B cell (primary cell): ENCODE measurements at places on chromosomes 7 and 10. TPM values are rescaled to one million over a fixed set of nuclear protein-coding genes. Genes with fewer than 3 reads are reported as not detected.

GRCh38 chr10:131852823-131853609, 47.8 kb upstream of the PPP2R2D start:
- H3K27ac ChIP-seq, result no peak overlapping the region
- no peak for DNase-seq
- H3K4me3 ChIP-seq, result no peak overlapping the region
- no peaks in the 10 kb centered on the region for H3K4me1 ChIP-seq

DNA sequence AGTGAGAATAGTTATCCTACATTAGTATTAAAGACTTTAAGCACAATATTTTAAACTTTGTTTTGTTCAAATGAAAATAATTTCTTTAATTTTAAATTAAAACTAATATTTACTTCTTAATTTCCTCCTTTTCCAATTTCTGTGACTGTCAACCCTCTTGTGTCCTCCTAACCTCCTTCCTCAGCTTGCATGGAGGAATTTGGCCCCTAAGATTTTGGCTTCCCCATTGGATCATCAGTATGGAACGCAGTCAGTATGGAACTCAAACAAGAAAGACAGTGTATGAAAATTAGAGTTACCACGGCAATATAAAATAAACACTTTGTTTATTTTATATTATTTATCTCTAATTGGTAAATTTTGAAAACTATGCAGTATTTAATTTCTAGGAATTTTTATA, 91.2 kb downstream of the CYP51A1 start:
- peaks cover 5% of the 10 kb centered on the region for H3K36me3 ChIP-seq
- H3K27me3 ChIP-seq, result no peaks in the 10 kb centered on the region
- H3K4me1 ChIP-seq, result no peaks in the 10 kb centered on the region
- DNase-seq, result no peak

- H3K27ac ChIP-seq, result no peak overlapping the region
- no peak for DNase-seq
- H3K4me3 ChIP-seq, result no peak overlapping the region
- no peaks in the 10 kb centered on the region for H3K36me3 ChIP-seq
- no peaks in the 10 kb centered on the region for H3K27me3 ChIP-seq
- no peaks in the 10 kb centered on the region for H3K4me1 ChIP-seq
Measured at GRCh38 chr10:57098146-57098545, 737.1 kb upstream of the ZWINT start.

DNA sequence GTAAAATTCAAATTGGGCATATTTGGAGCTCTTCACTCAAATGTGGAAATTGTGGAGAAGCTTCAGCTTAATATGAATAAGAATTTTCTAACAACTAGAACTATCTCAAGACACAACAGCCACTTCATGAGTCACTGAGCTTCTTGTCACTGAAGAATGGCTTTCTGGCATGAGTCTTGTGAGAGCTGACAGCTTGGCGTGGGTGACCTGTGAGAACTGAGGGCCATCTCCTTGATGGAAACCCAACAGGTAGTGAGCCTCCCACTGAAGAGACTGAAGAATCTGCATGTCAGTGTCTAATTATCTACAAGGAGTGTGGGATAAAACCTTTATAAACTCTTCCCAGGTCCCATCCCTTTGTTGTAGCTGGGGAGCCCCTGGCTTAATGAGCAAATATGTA, 66.0 kb downstream of the CLEC2L start:
- H3K4me1 ChIP-seq, result no peaks in the 10 kb centered on the region
- no peak overlapping the region for H3K27ac ChIP-seq
- peaks cover 22% of the 10 kb centered on the region for H3K36me3 ChIP-seq
- no peaks in the 10 kb centered on the region for H3K27me3 ChIP-seq
- DNase-seq, result no peak
- H3K4me3 ChIP-seq, result no peak overlapping the region

DNA sequence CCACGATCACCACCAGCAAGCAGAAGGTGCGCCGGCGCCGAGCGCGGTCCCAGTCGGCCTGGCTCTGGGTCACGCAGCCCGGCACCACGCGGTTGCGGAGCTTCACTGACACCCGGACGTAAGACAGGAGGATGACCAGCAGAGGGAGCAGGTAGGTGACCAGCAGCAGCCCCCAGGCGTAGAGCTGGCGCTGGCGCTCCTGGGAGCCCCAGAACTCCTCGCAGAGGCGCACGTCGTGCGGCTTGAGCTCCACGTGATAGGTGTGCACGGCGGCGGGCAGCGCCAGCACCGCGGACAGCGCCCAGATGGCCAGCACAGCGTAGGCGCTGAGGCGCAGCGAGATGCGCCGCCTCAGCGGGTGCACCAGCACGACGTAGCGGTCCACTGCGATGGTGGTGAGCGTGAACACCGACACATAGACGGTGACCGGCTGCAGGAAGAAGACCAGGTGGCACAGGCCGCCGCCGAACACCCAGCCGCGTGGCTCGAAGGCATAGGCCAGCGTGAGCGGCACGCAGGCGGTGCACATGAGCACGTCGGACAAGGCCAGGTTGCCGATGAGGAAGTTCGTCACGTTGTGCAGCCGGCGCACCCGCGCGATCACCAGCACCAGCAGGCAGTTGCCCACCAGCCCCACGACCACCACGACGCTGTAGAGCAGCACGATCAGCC, 920 bp downstream of the PRLHR start:
- H3K4me1 ChIP-seq, result no peaks in the 10 kb centered on the region
- DNase-seq, result no peak
- H3K36me3 ChIP-seq, result no peaks in the 10 kb centered on the region
- H3K4me3 ChIP-seq, result no peak overlapping the region

DNA sequence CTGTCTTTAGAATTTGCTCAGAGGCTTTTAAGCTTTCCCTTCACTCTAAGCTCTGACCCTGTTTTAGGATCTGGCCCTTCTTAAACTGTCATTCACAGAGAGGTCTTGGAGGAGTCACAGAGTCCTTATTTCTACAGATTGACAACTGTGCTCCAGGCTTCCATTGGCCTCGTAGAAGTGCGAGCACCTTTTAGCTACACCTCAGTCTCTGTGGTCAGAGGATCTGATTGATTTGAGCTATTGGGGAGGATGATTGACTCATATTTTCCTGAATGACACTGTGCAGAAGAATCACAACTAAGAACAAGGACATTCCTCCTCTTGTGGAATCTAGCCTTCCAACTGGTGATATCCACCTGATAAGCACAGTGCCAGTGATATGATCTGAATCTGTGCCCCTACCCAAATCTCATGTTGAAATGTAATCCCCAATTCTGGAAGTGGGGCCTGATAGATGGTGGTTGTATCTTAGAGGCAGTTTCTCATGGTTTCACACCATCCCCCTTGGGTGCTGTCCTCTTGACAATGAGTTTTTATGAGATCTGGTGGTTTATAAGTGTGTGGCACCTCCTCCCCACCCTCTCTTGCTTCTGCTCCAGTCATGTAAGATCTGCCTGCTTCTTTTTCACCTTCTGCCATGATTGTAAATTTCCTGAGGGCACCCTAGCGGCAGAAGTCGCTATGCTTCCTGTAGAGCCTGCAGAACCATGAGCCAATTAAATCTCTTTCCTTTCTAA, 3.2 kb downstream of the CYP3A7 start:
- no peak for DNase-seq
- H3K4me3 ChIP-seq, result no peak overlapping the region
- H3K27ac ChIP-seq, result no peak overlapping the region
- H3K4me1 ChIP-seq, result no peaks in the 10 kb centered on the region

GRCh38 chr10:120607016-120607709, 150.1 kb downstream of the PLPP4 start:
- no peaks in the 10 kb centered on the region for H3K36me3 ChIP-seq
- H3K4me3 ChIP-seq, result no peak overlapping the region
- H3K27me3 ChIP-seq, result no peaks in the 10 kb centered on the region
- DNase-seq, result no peak

DNA sequence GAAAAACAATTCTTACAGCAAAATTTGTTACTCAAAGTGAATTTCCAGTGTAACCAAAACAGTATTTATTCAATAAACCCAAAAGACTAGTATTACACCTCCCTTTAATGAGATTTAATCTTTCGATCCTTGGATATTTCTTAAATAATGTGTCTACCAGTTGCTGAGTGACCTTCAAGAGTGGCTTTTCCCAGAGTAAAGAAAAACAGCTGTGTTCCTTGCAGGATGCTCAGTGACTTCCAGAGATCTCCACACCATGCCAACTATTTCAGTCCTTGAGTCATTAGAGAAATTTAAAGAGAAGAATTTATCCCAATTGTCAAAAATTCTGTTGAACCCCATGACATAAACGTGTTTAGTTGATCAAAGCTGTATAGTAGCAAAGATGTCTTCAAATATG, 44.0 kb downstream of the IMMP2L start:
- H3K27ac ChIP-seq, result no peak overlapping the region
- H3K27me3 ChIP-seq, result no peaks in the 10 kb centered on the region
- no peak for DNase-seq
- H3K4me3 ChIP-seq, result no peak overlapping the region
- H3K4me1 ChIP-seq, result no peaks in the 10 kb centered on the region

Gene KCNH2
- 0.86 and 0.87 TPM in 2 replicates for total RNA-seq

Gene PDE1C
- total RNA-seq, result 0.52 TPM in 1 of 2 replicates, not detected in the other
